ENCODE measurements at places on chromosomes 13 and 19.

DNA sequence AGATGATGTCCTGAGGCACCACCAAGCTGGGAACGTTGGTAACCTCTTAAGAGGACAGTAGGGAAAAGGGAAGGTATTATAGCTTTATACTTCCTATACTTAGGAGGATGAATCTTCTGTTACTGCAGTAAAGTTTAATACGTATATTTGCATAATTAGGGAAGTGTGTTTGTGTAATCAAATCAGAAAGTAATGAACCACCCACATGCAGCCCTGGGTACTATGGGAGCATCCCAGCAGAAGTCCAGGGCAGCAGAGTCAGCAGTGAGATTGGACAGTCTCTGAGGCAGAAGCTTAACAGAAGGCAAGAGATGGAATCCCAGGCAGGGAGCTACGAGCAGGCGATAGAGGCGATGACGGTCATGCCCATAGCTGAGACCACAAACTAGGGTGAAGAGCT lies 12.5 kb downstream of the SAFB start:
- DNase-seq: no peak

DNA sequence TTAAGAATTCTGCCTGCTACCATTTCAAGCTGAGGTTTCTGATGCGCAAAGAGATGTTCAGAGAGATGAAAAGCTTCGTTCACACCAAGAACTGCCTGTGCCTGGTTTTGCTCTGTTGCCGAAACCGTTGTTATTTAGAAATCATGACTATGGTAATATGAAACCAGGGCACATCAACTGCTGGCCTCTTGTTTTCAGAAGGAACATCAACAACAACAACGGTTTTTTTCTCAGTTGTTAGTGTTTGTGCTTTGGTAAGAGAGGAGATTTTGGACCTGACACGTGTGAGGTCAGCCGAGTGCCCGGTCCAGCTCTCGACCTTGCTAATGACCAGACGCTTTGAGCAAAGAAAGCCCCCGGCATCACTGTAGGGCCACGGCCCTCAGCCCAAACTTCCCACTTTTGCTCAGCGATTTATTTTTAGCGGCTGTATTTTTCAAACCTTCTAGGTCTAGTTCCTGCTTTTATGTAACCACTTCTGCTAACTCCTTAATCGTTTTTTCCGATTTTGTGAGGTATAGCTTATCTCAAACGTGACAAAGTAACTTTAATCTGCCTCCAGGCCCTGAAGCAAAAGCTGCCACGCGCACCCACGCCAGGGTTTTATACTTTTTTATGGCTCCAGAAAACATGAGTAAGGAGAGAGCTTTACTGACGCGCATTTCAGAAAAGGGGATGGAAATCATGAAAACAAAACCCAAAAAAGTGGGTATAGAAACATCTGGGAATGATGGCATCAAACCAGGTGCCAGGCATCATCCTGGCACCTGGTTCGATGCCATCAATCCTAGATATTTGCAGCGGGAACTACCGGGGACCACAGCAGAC lies 42.0 kb downstream of the KLF2 start:
- no peak for DNase-seq

DNA sequence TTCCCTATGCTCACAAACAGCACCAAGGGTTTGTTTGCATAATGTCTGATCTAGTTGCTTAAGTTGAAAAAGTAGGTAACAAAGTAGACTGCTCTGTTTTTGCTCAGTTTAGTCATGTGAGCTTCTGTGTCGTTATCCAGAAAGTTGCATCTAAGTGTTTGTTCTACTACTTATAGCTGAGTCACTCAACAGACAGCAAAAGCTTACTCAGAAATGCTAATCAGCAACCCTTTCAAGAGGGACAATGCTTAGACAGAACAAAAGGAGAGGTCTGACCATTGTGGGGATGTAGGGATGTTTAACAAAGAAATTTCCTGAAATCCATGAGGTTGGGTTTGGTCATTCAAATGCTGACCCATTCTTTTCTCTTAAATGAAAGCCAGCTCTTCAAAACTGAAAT lies 106.4 kb downstream of the ATP8A2 start:
- no peak for DNase-seq

DNA sequence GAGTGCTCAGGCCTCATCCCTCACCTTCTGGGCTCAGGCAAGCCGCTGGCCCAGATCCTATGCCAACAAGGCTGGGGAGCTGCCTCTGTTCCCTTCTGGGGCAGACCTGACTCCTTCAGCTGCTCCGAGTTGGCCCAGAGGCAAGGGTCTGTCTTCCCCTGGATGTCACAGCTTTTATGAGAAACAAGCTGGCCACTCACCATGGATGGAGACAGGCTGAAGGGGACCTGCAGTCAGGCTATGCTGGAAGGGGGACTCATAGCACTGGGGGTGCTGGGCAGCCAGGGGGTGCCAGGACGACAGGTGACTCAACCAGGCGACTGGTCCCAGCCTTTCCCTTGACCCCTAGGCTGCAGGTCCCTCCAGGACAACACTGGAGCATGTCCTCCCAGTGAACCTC lies 52.4 kb upstream of the C1QTNF9B start:
- DNase-seq: no peak

- DNase-seq: no peak
Observed at GRCh38 chr19:16429066-16429758, 42.6 kb downstream of the EPS15L1 start.

DNA sequence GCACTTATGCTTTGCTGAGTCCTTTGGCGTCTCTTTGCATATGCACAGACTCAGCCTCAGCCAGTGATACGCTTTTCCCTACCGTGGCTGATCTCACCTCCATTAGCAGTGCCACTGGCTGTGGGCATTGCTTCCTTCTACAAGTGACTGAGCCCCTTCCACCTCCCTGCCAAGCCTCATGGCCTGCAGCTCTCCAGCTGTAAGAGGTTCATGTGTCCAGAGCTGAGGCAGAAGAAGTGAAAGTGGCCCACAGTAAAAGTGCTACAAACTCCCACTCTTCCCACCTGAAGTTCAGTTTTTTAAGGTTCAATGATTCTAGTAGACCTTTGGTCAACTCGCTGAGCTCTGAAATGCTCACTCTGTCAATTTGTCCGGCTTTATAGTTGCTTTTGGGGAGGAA lies 44.7 kb downstream of the SMARCA4 start:
- DNase-seq: no peak

GRCh38 chr13:74215420-74215819 lies 81.2 kb upstream of the KLF12 start:
- no peak for DNase-seq

DNA sequence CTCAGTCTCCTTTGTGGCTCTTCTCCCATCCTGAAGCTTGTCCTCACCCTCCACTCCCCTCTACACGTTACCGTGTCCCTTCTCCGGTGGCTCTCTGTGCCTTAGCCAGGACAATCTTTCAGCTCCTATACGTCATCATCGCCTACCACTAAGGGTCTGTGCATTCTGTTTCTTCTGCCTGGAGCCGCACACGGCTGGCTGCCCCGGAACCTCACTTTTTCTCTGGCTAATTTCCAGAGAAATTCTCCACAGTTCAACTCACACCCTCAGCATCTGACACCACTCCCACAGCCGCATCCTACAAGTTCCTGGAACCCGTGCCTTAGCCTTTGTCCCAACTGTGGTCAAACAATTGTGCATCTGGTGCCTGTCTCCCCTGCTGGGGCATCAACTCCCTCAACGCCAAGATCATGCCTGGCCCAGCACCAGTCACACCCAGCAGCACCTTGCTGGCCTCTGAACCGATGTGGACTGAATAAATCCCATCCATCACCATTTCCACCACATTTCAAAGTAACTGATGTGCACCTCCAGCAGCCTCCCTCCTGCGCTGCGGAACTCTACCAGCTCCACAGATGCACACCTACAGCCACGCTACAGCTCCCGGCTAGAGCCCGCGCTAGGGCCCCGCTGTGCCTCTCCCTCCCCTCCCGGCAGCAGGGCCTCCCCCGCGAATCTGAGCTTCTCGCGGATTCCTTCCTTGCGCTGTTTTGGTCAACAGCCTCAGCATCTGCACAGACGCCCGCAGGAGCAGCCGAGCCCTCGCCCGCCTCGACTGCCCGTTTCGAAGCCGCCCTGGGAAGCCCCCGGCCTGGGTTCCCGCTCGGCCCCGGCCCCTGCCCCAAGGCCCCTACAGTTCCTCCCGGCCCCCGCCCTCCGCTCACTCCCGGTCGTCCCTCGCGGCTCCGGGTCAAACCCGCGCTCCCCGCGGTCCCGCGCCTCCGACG lies 689 bp downstream of the DCUN1D2 start:
- peak; percentile 10 for DNase-seq

DNA sequence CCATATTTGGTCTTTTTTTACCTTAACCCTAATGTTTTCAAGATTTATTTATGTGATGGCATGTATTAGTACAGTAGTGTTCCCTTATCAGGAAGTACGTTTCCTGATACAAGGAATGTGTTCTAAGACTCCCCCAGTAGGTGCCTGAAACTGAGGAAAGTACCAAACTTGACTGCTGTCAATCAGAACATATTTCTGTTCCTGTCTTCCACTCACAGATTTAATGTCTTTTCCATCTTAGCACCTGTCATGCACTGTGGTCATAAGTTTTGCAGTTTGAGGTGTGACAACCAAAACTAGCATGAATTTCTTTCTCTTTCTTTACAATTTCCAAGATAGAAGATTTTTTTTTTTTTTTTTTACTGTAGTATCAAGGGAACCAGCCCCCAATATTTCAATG lies 62.9 kb downstream of the LMO7 start:
- no peak for DNase-seq

DNA sequence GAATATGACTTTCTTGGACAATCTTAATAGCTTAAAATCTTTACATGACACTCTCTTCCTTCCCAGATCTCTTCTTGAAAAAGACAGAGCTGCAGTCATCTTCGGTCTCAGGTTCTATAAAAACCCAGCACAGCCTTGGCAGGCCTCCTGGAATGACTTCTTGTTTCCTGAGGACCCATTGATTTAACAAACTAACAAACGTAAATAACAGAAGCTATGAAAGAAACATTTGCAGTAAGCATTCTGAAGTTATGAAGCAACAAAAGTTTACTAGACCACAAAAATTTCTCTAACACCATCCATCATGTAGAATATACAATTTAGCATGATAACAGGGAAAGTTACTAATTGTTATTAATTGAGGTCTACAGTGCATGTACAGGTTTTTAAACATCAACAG lies 62.8 kb upstream of the STARD13 start:
- no peak for DNase-seq

DNA sequence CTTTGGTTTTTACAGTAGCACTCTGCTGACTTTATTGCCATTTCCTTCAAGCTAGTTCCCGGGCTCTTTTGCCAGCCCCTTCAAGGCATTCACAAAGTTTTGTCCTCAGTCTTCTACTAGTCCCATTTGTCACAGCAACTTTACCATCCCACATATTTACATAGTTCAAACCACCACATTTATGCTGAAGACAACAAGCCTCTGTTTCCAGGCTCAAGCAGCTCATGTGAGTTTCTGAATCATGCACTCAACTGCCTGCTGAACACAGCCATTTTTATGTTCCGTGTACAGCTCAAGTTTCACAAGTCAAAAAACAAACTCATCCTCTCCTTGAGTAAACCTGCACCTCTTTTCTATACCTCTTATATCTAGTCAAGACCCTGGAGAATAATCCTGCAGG lies 977.0 kb upstream of the SLC10A2 start:
- DNase-seq: no peak

DNA sequence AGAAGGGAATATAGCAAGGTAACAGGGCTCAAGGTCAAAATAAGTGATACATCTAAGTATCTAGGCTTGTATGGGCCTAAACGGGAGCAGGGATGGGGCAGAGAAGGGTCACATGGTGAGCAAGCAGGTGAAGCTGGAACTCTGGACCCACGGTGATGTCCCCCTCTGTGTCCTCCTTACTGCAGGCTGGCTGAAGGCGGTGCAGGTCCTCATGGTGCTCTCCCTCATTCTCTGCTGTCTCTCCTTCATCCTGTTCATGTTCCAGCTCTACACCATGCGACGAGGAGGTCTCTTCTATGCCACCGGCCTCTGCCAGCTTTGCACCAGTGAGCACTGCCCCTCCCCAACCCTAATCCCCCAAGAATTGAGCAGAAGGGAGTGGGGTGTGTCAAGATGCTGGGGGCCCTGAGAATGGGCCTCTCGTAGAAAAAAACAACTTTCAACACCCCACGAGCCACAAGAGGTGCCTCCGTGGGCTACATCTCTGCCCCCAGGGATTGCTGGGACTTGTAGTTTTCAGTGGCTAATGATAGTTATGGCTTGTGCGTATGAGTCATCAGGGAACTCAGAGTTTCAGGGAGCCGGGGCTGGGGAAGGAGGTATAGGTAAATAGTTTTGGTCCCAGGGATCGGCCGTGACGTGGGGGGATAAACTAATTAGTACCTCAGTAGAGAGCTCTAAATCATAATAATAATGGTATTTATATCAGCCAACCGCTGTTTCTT lies 4.0 kb downstream of the EMP3 start:
- DNase-seq: no peak

- no peak for DNase-seq
Observed at GRCh38 chr19:42053037-42053935, 16.7 kb downstream of the GRIK5 start.

DNA sequence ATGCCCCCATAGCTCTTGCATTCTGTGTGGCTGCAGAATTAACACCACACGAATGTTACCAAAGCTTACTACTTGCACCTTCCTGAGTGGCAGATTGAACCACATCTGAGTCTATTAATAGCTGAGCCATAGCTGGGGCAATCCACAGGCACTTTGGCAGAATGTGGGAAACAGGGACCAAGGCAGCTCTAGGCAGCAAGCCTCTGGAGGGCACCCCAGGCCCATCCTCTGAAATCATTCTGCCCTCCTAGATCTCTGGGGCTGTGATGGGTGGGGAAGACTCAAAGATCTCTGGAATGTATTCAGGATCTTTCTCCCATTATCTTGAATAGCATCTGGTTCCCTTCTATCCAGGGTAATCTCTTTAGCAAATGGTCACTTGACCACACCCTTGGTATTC lies 139.3 kb downstream of the TNFRSF19 start:
- no peak for DNase-seq

DNA sequence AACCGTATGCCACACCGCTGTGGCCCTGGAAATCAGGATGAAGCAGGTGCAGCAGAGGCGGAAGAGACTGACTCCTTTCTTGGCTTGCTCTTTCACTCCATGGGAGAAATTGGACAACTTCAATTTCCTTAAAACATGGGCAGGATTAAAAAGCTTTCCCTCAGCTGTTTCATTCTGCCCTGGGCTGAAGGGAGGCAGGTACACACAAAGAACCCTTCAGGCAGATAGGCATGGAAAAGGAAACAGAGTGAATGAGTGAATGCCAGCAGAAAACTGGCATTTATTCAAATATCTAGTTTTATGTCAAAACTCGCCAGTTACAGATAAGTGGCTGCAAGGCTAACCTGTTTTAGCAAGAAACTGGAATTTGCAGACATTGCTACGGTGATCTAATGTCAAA lies 71.0 kb upstream of the SLC15A1 start:
- no peak for DNase-seq
